Neural progenitor cell (in vitro differentiated cells): ENCODE measurements at places on chromosomes 11 and 22.

DNA sequence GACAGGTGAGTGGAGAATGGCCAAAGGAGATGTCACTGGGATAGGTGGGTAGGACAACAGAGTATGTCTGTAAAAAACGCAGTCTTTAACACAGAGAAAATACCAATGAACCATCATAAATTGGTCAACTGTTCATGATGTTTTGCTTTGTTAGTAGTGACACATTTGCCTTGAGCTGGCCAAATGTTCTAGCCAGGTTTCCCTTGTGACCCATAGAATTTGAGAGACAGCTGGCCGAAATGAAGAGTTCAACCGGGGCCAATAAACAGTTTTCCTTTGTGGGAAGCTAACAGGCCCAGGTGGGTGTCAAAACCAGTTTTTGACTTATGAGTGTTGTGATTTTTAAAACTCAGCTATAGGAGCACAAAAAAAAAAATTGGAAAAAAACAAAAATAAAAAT lies 116.6 kb upstream of the BID start:
- no peak for DNase-seq

DNA sequence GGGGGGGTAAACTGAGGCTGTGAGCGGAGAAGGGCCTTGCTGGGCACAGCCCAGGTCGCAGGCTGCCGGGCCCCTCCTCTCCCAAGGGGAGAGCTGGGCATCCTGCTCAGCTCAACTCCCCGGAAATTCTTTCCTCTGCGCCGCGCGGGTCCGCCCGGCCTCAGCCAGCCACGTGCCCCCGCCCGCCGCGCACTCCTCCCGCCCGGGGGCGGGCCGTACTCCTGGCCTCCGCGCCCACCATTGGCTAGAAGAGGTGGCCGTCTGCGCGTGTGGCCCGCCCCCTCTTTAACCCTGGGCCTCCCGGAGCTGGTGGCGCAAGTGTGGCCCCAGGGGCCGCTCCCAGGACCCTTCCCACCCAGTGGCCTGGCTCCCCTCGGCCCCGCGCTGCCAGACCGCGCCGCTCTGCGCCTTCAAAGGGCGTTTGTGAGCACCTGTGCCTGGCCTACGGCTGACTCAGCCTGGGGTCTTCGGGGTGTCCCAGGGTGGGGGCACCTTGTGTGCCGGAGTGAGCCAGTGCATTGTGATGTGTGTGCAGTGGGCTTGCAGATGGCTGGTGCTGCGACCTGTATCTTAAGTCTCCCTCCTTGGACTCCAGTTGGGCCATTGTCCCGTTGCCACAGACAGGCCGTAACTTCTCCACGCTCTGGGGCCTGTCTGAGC lies 2.0 kb downstream of the MRGPRF start:
- DNase-seq: peak; percentile 91

DNA sequence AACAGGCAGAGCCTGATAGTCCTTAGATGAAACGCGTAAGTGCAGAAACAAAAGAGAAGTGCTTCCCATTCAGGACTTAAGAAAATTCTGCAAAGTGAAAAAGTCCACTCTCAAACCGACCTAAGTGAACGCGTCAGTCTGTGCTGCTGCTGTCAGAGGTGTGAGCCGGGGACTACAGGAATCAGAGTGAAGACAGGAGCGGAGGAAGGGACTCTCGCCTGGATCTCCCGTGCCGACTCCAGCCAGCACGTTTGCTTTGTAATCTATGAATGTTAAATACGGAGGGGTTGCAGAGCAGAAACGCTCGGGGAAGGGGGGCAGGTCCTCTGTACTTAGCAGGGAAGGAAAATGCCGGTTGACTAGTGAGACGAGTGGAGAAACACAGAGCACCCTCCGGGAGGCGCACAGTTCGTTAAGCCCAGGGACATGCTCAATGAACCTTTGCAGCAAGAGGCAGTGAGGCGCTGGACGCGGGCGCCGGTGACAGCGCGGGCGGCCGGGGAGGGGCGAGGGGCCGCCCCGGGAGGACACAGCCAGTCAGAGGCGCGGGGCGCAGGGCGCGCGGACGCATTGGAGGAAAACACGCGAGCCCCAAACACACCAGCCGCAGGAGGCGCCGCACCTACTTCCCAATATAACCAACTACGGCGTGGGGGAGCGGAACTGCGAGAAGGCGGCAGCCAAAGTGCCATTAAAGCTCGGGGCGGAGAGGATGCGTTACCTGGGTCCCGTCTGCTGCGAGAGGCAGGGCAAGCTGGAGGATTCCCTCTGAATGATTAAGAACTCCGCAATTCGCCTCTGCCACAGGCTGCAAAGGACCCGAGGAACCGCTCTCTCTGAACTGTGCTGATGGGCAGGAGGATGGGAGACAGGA lies at the start of gene CNTN5:
Gene CNTN5, plus strand, starts transcription at position 598 of the 874 bp plus-strand sequence.
- DNase-seq: peak; percentile 85

DNA sequence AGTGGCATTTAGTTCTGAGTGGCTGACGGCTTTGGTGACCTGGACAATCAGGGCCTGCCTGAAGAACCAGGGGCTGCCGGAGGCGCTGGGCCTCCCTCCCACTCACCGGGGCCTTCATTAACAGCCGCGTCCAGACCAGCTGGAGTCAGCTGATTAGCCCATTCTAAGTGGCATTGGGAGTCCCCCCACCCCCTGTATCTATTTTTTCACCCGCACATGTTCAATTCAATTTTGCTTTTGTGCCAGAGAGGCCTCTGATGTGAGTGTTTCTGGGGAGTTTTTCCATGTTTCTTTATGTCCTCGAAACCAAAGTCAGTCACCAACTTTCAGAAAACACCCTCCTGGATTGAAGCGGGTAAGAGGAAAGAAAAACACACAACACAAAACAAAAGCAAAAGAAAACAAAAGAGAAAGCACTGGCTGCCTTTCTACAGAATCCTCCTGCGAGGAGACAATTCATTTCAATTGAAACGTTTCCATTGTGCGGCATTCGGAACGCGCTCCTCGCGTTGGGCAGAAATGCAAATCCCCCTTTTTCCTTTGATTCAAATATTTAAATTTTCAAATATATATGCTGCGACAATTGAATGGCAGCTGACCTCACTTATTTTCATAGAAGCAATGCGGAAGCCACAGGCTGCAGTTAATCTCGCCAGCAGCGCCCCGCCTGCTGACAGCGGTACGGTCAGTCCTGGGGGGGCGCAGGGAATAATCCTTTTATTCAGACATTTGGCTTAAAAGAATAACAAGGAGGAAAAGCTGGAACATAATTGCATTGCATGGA lies 17.7 kb downstream of the CDKN1C start:
- peak; percentile 79 for DNase-seq

- peak; percentile 67 for DNase-seq
These were observed 9.5 kb downstream of the SLC16A8 start for GRCh38 chr22:38074181-38075104.

DNA sequence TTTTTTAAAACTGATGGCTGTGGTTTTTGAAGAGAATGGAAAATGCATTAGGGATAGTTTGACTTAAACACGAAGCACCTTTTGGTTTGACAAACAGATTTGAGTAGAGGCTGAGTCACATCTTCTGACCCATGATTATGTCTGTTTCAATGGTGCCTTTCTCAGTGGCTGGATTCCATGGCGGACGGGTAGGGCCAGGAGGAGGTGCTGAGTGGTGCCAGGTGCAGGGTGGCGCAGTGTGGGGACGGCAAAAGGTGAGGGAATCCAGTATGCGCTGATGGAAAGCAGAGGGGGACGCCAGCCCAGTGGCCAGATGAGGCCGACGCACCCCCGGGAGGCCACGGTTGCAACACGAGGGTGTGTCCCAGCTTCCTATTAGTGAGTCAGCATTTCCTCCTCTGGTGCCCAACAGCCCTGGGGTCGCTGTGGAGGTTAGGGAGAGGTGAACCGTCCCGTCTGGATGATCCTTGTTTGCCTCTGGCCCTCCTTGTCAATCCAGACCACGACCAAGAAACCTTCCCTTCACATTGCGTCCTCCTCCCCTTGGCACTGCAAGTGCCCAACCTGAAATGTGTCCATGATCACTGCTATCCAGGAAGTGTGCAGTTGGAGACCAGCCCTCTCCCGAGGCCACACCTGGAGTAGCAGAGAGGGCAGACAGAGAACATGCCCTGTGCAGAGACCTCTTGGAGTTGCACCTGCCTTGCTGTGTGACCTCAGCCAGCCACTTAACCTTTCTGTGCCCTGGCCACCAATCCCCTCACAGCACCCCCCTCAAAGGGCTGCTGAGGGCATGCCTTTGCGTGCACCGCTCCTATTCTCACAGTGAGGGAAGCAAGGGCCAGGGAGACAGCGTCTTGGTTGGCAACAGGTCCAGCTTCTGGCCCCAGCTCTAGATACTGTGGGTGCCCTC lies 32.5 kb upstream of the ATXN10 start:
- no peak for DNase-seq

GRCh38 chr11:47847892-47848699 lies at the start of gene NUP160:
NUP160 (minus strand) TSS chr11:47848350; CDS start chr11:47848318, 32 bp downstream.
- peak; percentile 89 for DNase-seq

- no peak for DNase-seq
These were observed 50.0 kb upstream of the CARD18 start for GRCh38 chr11:105189581-105189980.

DNA sequence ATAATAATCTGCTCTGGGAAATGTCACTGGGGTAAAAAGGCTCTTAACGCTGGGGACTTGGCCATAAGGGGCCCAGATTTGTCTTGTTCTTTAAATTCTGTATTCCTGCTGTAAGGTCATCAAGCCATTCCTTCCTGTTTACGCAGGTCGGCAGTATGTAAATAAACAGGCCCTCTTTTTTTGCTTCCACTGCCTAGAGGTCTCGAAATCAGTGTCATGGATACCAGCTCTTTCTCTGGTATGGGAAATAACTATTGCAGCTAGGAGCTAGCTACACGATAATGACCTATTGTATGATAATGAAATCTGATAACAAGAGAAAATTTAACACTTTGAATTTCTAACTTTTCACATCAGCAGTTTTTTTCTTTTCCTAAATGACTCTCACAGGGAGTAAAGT lies 209.2 kb upstream of the NARS2 start:
- DNase-seq: no peak

- DNase-seq: no peak
These were observed 2.4 kb downstream of the VPS26B start for GRCh38 chr11:134226806-134227325.

DNA sequence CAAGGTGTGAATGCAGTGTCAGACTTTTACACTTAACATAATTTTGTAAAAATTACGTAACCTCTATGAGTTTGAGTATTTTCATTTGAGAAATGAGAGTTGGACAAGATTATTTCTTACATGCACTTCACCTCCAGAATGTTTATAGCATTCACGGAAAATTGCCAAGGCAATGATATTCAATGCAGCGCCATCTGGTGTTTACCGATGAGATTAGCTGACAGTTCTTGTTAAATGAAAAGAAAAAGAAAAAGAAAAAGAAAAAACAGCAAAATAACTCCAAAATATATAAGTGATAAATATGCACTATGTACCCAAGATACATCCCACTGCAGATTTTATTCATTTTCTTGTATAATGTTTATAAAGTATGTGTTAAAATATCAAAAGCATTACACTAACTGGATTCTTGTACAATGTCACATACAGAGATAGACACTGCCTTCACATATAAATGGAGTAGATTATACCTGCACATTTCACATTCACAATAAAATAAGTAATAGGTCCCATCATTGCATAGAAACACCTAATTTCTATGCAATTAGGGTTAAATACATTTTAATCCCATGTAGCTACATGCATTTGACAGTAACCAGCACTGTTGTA lies 976.3 kb upstream of the FAT3 start:
- peak; percentile 65 for DNase-seq

GRCh38 chr22:35478633-35479107 lies 62.0 kb upstream of the RASD2 start:
- DNase-seq: no peak

- DNase-seq: peak; percentile 82
These were observed 110.4 kb downstream of the RRAS2 start for GRCh38 chr11:14248580-14248981.

DNA sequence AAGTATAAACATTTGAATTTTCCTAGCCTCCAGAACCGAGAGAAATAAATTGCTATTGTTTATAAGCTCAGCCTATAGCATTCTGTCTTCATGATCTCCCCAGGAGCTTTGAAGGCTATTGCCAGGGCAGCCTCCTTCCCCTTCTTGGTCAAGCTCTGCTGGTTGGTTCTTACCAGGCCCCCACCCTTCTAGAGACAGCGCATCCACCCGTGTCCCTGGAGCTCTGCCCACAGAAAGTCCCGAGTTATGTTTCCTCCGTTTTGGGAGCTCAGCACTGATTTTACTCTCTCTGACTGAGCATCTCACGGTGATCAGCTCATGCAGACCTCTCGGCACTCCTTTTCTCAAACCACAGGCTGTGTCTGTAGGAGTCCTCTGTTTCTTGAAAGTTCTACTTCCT lies 123.8 kb upstream of the SORL1-AS1 start:
- DNase-seq: no peak

GRCh38 chr11:47354913-47355282 lies 2.4 kb upstream of the MYBPC3 start:
- DNase-seq: no peak

GRCh38 chr11:134538742-134539141 lies 126.7 kb upstream of the B3GAT1 start:
- DNase-seq: no peak

DNA sequence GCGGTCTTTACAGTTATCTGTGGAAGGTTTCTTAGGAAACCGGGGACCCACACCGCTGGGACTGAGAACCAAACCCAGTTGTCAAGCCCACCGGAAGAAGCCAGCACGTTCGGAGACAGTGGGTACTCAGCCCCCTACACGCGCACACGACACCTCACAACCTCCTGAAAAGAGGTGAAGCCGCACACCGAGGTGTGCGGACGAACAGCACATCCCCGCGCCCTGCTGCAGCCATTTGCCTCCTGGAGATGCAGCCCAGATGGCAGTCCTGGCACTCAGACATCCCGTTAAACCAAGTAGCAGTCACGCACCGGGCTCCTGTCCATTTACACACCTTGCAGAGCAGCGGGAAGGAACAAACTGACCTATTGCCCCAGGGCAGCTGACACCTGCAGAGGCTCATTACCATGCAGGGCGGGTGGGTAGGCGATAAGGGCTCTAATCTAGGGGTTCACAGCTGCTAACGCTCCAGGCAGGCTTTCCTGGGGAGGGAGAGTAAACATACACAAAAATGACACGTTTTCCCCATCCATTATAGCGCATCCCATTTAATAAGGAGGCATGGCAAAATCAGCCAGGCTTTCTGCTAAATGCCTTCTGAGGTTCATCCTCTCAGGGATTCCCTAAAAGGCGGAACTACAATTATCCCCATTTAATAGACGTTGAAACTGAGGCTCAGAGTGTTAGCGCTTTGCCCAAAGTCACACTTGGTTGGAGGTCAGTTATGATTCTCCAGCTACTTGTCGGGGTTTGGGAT lies 864 bp upstream of the EHBP1L1 start:
- no peak for DNase-seq

DNA sequence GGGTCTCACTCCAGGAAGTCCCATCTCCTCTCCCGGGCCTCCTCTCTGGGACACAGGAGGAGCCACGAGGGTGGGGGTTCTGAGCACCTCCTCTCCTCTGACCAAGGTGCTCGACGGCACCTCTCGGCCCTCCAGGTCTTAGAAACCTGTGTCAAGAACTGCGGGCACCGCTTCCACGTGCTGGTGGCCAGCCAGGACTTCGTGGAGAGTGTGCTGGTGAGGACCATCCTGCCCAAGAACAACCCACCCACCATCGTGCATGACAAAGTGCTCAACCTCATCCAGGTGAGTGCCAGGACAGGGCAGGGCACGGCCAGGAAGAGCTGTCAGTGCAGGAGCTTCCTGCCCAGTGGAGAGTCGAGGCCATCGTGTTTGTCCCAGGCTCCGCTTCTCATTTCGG lies 23.2 kb downstream of the TOM1 start:
- DNase-seq: no peak
